Stimulated activated CD4-positive, alpha-beta T cell treated with anti-CD3 and anti-CD28 coated beads, Interleukin-2, amount 100 ng/mL, for 24 hours (primary cell): ENCODE measurements at places on chromosomes 1 and 21.

GRCh38 chr1:175750366-175751071, 7.1 kb upstream of the TNR start:
- no peak for DNase-seq

GRCh38 chr1:8520483-8520966, 202.6 kb downstream of the SLC45A1 start:
- no peak for DNase-seq

DNA sequence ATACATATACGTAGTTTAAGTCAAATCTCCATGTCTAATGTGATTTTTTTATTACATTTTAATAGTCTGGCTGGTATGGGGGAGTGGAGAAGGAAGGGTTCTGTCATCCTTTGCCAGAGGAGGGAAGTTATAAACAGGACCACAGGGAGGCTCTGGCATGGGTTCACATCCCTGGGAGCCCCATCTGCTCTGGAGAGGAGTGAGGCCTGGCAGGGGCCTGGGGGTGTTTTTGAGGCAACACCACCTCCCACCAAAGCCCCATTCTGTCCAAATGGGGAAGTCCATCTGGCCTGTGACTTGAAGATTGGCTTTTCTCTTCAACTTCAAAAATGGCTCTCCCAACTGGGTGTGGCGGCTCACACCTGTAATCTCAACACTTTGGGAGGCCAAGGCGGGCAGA, 15.8 kb downstream of the DISP3 start:
- no peak for DNase-seq

- DNase-seq, result no peak
These were observed 141.0 kb downstream of the HIVEP3 start for GRCh38 chr1:41777695-41778094.

GRCh38 chr1:119743776-119744597, 24.7 kb downstream of the HMGCS2 start:
- DNase-seq, result peak; percentile 58

- DNase-seq, result no peak
These were observed 11.2 kb upstream of the HJV start for GRCh38 chr1:146032631-146033219.

DNA sequence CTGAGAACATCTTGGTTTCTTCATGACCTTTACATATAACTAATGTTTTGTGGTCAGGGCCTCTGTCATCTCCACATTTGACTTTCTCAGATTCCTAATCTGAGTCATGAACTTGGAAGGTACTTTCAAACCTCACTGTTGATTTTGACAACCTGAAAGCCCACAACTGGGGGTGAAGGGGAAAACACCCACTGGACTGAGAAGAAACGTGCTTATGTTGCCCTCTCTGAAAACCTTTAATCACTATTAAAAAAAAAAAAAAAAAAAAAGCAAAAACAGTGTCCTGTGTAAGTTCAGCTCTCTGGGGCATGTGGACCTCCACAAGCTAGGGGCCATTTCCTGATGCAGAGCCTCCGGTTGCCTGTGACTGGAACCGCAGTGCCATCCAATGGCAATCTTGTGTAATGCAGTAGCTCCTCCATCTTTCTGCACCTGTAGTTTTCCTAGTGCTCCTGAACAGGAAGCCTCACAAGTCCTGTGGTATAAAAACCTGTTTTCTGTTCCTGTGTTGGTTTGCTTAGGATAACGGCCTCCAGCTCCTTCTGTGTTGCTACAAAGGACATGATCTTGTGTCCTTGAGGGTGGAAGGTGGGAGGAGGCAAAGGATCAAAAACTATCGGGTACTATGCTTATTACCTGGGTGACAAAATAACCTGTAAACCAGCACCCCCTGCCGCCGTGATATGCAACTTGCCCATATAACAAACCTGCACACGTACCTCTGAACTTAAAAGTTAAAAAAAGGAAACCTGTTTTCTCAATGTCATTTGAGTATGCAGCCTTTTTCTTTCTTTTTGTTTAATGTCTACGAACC, 124.5 kb downstream of the ZNF648 start:
- DNase-seq, result peak; percentile 27

DNA sequence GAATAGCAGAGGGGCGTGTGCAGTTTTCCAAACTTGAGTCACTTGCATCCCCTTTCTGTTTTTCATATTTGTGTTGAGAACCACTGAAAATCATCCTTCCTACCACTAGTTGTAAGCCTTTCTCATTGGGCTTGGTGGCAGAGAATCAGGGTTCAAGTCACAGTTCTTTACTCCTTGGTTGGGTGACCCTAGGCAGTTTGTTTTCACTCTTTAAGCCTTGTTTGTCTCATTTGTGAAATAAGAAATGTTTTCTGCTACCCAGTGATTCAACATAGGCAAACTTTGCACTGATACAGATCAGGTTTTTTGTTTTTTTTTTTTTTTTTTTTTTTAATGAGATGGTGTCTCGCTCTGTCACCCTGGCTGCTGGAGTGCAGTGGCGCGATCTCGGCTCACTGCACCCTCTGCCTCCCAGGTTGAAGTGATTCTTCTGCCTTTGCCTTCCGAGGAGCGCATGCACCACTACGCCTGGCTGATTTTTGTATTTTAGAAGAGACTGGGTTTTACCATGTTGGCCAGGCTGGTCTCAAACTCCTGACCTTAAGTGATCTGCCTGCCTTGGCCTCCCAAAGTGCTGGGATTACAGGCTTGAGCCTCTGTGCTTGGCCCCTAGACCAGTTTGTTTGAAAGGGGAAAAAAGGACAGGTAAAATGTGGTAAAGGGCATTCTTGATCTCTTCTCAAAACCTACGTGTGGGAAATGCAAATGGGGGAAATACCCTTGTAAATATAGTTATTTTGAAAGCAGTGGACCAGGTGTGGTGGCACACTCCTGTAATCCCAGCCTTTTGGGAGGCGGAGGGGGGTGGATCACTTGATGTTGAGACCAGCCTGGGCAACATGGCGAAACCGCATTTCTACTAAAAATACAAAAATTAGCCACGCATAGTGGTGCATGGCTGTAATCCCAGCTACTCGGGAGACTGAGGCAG, 3.2 kb downstream of the CLIC4 start:
- DNase-seq, result no peak

DNA sequence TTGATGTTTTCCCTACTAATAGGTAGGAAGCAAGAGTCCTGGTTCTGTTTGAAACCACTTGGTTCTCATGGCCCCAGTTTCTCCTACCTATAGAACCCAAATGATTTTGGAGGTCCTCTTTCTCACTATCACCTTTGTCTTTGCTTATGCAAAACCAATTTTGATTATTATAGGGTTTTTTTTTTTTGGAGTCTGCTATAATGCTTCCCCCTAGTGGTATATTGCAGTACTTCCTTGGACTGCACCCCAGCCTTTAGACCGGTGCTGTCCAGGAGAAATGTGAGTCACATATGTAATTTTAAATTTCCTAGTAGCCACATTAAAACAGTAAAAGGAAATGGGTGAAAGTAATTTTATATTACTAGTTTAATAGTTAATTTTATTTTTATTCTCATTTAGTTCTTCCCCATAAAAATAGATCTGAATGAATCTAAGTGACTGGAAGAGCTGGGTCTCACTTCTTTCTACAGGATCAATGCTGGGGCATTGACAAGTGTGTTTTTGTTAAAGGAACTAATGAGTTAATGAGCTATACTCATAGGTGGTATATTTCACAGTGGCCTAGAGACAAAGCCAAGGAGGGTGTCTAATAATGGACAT, 10.6 kb downstream of the FCMR start:
- no peak for DNase-seq

GRCh38 chr1:225861834-225862580, 20.2 kb downstream of the TMEM63A start:
- DNase-seq, result no peak

- no peak for DNase-seq
These were observed 164.4 kb downstream of the EDEM3 start for GRCh38 chr1:184590163-184590750.

DNA sequence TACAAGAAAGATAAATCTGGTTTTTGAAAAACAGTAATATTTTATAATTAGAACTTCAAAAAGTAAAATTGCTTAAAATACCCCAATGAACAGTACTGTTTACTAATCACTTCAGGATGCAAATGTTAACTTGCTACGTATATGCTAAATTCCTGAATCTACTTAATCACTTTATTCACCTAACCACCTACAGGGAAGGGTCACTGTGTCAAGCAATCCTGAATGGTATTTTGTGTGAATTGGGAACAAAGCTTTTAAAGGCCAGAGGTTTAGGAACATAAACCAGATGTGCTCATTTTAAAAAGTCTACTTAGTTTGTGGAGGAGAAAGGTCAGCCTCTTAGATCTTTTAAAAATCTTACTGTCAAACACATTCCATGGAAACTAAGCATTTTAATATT, 1143.0 kb upstream of the ADGRL2 start:
- no peak for DNase-seq

- no peak for DNase-seq
These were observed 881.3 kb upstream of the ADGRL2 start for GRCh38 chr1:80919426-80919825.

DNA sequence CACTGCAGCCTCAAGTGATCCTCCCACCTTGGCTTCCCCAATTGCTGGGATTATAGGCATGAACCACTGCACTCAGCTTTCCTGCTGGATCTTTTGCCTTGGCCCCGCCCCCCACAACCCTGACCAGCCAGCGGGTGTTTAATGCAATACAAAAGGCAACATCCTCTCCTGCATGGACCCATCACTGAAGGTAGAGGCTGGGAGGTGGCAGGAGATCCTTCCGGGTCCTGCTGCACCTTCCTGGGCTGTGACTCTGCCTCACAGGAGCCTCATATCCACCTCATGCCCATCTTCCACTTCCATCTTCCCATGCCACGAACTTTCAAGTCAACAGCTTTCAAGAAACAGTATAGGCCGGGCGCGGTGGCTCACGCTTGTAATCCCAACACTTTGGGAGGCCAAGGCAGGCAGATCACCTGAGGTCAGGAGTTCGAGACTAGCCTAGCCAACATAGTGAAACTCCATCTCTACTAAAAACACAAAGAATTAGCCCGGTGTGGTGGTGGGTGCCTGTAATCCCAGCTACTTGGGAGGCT, 11.7 kb upstream of the WNT9A start:
- DNase-seq, result no peak

GRCh38 chr1:21340230-21340945, 50.1 kb upstream of the ECE1 start:
- no peak for DNase-seq
